NCI-H446 (cell line): ENCODE measurements at places on chromosomes 4 and X.
A peak's percentile ranks its signal among the peaks of the same experiment; 100 is the strongest.

DNA sequence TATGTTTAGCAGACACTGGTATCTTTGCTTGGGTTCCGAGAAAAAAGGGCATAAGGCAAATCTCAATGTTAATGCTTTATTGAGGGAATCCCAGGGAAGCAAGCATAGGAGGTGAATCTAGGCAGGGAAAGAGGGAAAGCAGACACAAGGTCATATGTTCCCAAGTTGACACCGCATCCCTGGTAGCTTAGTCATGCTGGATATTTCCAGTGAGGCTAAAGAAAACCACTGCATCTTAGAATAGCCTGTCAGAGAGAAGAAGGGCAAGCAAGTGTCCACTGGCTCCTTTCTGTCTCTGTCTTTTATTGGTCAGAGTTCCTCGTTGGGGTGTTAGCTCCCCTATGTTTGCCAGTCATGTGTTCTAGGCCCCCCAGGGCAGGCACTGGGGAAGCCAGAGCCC lies 104.7 kb downstream of the NKX6-1 start:
- DNase-seq = no peak

- DNase-seq = peak; percentile 23
Observed at GRCh38 chr4:41814565-41814964, 66.0 kb upstream of the PHOX2B start.

- no peak for DNase-seq
Observed at GRCh38 chrX:56429581-56429980, 133.8 kb upstream of the UBQLN2 start.

GRCh38 chr4:55345054-55345453 lies 988 bp upstream of the SRD5A3 start:
- no peak for DNase-seq

- DNase-seq = no peak
Observed at GRCh38 chrX:107710617-107711391, 64.8 kb downstream of the TSC22D3 start.

DNA sequence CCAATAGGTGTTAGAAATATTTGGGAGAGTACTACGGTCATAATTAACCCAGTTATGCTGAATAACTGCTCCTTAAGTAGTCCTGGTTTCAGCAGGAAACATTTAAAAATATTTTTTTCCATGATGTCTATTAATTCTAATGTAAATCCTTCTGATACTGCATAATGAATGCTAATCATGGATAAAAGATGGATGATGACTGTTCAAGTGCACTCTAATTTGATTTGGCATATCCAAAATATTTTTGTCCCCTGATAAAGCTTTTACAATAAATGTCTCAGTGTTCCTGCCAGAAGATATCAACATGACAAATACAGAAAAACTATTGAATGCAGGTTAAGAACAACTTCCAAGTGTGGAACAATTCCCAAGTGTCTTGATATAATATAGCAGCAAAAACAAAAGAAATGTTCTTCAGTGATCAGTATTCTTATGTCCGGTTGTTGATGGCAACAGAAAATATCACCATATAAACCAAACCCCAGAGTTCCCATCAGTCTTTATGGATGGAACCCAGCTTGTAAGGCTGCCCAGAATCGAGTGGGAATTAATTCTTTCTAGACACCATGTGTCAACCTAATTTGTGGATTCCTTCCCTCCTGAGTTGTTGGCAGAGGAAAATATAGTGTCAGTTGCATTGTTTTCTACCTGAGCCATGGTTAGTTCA lies 205.4 kb upstream of the GK2 start:
- DNase-seq = peak; percentile 52
